ENCODE measurements at places on chromosomes 16 and 17.

DNA sequence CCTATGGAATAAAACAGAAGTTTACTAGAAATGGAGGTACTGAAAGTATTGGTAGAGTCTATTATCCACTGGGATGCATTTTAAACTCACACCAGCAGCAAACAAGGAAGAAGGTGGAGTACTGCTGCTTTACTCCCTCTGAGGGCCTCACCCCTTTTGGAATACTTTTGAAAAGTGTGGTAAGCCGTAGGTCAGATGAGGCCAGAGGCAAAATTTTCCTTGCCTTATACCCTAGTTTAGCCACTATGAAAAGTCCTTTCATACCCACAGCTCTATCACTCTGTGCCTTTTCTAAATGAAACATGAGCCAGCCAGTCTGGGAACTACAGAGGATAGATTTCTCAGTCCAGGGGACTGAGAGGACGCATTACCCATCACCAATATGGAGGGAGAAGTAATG, 14.0 kb downstream of the GDE1 start:
- DNase-seq, result no peak

DNA sequence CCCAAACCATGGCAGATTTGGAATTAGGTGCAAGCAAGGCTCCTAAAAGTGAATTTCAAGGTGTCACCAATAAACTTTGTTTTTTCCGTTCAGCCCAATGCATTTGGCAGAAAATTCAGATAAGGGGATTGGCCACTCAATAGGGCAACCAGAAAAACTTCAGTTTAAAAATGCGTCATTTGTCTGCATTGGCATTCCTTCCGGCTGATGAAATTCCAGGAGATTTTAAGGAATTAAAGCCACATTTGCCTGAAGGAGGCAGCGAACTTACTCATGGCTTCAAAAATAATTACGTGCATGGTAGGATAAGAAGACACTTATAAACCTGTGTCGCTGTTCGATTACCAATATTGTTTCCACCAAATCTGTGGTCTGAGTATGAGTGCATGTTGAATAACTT, 151.9 kb downstream of the SALL1 start:
- no peak for DNase-seq

- no peak for DNase-seq
Measured at GRCh38 chr17:78523934-78524655, 53.1 kb downstream of the DNAH17 start.

DNA sequence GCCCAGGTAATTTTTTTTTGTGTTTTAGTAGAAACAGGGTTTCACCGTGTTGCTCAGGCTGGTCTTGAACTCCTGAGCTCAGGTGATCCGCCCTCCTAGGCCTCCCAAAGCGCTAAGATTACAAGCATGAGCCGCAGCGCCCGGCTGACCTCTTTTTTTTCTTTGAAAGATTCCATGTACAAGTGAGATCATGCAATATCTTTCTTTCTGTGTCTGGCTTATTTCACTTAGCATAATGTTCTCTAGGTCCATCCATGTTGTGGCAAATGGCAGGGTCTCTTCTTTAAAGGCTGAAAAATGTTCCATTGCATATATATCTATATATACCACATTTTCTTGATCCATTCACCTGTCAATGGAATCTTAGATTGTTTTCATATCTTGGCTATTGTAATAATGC, 255.0 kb upstream of the MYOCD start:
- no peak for DNase-seq

DNA sequence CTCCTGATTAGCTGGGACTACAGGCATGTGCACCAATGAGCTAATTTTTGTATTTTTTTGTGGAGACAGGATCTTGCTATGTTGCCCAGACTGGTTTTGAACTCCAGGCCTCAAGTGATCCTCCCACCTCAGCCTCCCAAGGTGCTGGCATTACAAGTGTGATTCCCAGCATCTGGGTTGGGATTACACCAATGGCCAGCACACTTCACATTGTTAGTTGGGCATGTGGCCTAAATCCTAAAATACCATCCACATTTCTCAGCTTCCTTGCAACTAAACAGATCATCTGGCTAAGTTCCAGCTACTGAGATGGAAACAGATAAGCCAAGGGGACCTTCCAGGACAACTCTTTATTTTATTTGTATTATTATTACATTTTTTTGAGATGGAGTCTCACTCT, 9.9 kb downstream of the RABEP2 start:
- DNase-seq, result no peak

GRCh38 chr16:14386115-14386514, 243.9 kb downstream of the PARN start:
- DNase-seq, result no peak

DNA sequence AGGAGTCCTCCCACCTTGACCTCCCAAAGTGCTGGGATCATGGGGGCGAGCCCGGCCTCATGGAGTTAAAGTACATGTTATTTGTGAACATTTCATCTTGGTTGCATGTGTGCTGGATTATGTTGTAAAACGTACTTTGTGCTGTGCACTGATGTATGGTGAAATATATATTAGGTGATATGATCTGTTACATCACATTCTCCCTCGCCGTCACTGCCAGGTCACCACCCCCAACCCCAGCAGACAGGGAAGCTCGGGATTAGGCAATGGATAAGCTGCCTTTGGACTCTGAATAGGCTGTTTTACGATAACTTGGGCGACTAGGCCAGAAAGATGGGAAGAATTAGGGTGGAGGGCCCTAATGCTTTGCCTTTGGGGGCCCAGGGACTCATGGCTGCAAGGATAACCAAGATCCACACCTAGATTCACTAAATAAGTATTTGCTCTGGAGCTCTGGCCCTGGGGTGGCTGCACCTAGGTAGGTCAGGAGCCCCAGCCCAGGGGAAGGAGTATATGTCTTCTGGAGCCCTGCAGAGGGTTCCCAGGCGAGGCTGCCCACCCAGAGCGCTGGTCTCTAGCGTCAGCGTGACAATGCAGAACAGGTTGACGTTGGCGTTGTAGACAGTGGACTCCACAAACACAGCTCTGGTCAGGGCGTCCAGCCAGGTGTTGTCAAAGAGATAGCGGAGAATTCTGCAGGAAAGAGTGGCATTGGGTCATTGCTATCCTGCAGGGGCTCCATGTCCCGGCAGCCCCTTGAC, 27.1 kb upstream of the GCSH start:
- no peak for DNase-seq
